Bronchial smooth muscle cell (primary cell): ENCODE measurements at places on chromosomes 1 and 21. TPM values are rescaled to one million over a fixed set of nuclear protein-coding genes. Genes with fewer than 3 reads are reported as not detected.

The PPFIA4 gene
- 5.5 and 9.4 TPM in 2 replicates for total RNA-seq

The CCDC30 gene
- 0.86 and 0.95 TPM in 2 replicates for total RNA-seq

The C1orf21 gene
- 23.5 and 26.7 TPM in 2 replicates for total RNA-seq

The GBP6 gene
- total RNA-seq, result 0.17 TPM in 1 of 2 replicates, not detected in the other

The GPR61 gene
- total RNA-seq, result under 0.01 and 0.34 TPM in 2 replicates

The ELF3 gene
- under 0.01 and 0.17 TPM in 2 replicates for total RNA-seq

The OR2T35 gene
- total RNA-seq, result not detected in 2 replicates

The C1orf185 gene
- total RNA-seq, result not detected in 2 replicates

The NKAIN1 gene
- total RNA-seq, result not detected in 2 replicates

The CFHR5 gene
- not detected in 2 replicates for total RNA-seq

The RGS13 gene
- total RNA-seq, result under 0.01 TPM in 1 of 2 replicates, not detected in the other

The KPRP gene
- not detected in 2 replicates for total RNA-seq
